Lung microvascular endothelial cell (primary cell): ENCODE measurements at places on chromosomes 16 and 17.

DNA sequence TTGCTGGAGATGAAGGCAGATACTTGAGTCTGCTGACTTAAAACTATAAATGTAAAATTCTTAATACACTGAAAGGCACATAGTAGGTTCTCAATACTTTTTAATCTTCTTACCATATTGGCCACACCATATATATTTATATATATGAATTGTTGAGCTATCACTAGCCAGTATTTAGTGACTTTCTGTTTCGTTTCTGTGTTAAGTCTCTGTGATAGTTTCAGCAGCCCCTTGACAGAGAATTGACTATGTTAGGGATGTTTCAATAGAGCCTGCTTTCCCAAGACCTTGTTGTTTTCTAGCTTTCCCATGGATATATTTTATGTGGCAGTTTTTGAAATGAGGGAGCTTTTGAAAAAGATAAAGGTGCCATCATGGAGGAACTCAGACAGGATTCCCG is 206.5 kb upstream of the GOT2 start:
- no peak for DNase-seq

DNA sequence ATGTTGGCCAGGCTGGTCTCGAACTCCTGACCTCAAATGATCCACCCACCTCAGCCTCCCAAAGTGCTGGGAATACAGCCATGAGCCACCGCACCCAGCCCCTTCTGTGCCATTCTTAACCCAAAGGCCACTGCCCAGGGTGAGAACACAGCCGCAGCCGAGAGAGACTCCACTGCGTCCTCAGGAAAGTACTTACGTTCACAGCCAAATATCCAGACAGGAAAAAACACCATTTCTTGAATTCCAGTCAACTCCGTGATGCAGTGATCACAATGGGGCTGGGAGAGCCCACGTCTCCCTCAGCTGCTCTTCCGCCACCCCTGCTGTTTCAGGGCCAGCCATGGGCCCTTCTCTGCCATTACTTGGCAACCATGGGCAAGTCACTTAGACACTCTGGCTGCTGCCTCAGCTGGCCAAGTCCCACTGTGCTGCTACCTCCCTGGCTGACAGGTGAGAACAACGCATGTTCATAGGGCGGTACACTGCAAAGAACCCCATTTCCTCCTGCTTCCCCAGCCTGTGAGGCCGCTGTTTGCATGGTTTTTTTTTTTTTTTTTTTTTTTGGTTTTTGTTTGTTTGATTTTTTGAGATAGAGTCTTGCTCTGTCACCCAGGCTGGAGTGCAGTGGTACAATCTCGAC is 4.3 kb downstream of the CDIP1 start:
- no peak for DNase-seq

- no peak for DNase-seq
Measured at GRCh38 chr17:37830151-37830993, 85.5 kb upstream of the HNF1B start.

DNA sequence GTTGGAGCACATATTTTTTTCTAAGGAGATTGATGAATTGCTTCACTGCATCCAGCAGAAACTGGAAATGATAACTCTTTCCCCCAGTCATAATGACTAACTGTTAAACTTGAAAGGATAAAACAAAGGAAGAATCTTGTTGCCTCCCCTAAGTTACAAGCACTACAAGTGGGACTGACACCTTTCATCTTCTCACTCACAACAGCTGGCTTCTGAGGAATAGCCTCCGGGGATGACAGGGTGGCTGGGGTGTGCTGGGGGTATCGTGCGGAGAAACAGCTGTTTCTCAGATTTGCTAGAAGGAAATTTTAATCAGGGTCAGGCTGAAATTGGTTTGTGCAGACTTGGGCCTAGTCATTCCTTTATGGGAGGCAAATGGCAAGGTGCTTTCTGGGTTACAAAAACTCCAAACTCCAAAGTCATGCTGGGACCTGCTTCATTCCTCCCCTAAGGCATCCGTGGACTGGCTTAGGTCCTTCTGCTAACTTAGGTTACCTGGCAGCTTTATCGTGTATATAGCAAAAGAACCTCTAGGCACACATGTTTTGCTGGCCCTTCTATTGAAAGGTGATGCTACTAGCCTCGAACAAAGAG is 557.2 kb downstream of the TOX3 start:
- DNase-seq: no peak

GRCh38 chr16:73210686-73211085 is 162.8 kb upstream of the ZFHX3 start:
- DNase-seq: no peak

DNA sequence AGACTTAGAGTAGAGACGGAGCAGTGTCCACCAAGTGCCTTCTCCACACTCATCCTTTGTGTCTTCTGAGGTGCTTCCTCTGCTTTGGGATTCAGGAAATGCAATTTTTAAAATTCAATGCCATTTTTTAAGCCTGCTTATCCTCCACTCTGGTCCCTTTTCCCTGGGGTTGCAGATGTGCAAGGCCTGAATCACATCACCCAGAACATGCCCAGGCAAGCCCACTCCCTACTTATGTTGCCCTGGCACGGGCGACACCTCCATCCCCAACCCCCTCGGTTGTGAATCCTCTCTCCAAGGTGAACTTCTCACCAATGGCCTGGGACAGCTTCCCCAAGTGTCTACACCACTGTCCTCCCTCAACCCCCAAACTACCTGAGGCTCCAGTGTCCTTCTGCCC is 116.2 kb downstream of the C17orf67 start:
- no peak for DNase-seq

GRCh38 chr17:19539040-19539399 is 5.4 kb downstream of the SLC47A1 start:
- DNase-seq: no peak

GRCh38 chr17:62644487-62645173 is 17.2 kb downstream of the MRC2 start:
- DNase-seq: no peak

GRCh38 chr17:78473951-78474613 is 95.6 kb downstream of the PGS1 start:
- DNase-seq: no peak

DNA sequence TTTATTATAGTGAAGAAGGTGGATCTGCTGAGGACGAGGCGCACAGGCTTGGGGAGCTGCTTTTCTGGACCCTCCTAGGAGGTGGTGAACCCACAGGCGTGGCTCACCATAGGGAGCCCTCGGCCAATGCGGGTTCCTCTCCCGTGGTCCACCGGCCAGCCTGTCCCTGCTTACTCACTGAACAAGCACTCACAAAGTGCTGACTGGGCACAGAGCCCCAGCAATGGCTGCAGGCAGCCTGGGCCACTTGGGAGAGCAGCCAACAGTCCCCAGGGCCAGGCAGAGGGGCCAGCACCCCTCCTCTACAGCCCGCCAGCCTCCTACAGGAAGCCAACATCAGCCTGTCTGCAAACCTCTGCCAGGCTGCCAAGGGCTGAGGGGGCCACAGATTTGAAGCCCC is 19.1 kb upstream of the NCBP3 start:
- no peak for DNase-seq

GRCh38 chr16:85276258-85276657 is 164.0 kb upstream of the CIBAR2 start:
- DNase-seq: no peak
